ENCODE measurements at places on chromosomes 6 and 20.
A peak's percentile ranks its signal among the peaks of the same experiment; 100 is the strongest.

GRCh38 chr20:258963-259362, 1.4 kb downstream of the DEFB132 start:
- DNase-seq, result no peak

DNA sequence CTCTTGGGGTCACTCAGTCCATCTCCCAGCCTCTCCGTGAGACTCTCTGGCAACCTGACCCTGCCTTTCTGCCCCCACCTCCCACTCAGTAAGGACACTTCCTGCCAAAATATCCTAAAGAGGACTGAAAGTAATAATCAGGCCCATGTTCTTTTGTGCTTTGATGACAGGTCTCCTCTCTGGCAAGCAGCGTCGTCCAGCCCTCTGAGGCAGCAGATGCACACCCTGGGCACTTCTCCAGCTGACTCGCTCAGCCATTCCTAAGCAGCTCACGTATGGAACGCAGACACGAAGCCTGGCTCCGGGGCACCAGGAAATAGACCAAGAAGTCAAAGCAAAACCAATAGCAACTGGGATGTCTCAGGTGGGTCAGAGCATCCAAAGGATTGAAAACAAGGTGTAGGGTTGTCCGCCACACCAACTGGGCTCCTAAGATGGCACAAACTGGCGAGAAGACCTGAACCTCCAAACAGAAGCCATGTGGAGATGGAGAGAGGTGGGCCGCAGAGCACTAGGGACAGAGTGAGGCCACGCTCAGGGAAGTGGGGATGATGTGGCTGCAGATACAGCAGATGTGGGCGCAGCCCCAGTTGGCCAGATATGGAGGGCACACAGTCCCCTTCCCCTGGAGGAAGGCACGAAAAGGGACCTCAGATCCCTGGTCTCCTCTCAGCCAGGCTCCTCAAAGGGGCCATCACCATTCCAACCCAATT, 99.3 kb downstream of the PRND start:
- no peak for DNase-seq

GRCh38 chr20:18541741-18542140, 25.5 kb upstream of the SMIM26 start:
- DNase-seq, result no peak

- no peak for DNase-seq
Observed at GRCh38 chr6:343960-344815, 47.4 kb upstream of the IRF4 start.

GRCh38 chr6:31479933-31480535, 17.9 kb upstream of the MICB start:
- no peak for DNase-seq

DNA sequence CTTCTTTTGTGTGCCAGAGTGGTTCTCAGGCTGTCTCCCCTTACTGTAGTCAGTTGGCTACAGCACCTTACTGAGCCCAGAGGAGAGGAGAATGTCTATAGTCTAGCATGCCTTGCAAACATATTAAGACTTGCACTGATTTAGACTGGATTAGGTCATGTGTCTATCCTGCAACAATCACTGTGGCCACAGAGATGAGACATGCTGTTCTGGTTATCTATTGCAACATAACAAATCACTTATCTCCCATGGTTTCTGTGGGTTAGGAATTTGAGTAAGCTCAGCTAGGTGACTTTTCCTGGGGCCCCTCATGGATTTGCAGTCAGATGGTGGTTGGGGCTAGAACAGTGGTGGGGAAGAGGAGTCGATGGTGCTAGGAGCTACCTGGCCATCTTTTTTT, 261.3 kb downstream of the SOD2 start:
- DNase-seq, result no peak

GRCh38 chr6:107784669-107785068, 39.4 kb downstream of the SCML4 start:
- DNase-seq, result no peak

DNA sequence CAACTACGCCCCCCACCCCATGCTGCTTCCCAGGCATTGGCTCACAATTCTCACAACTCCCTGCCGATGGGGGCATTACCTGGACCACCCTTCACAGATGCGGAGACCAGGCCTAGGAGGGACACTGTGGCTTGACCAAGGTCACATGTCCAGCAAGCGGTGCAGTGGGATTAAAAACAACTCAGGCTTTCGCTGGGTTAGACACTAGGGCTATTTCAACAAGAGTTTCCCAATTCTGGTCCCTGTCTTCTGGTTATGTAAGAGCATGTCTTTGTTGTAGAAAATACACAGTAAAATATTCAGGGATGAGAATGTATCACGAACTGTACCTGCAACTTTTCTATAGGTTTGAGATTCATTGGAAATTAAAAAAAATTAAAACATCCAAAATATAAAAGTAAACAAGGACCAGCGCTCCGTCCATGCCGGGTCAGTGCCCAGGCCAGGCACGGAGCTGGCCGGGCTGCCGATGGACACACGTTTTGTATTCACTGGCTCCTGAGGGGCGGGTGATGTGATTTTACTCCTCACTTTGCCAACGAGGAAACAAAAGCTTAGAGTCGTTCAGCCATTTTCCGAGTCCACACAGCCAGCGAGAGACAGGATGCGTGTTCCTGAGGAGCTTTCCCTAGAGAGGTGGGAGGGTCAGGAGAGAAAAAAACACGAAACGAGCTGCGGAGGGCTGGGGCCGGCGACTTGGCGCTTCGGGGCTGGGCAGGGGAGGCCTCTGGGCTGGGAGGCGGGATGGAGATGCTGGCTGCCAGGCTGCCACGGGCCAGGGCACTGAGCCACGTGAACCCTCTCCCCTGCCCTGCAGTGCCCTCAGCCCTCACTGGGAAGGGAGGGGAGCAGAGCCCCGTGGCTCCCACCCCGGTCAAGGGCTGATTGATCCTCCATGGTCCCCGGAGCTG, 17.1 kb upstream of the VSTM2L start:
- DNase-seq, result no peak

- DNase-seq, result peak; percentile 58
Observed at GRCh38 chr6:110875548-110876169, 1.1 kb downstream of the AMD1 start.

DNA sequence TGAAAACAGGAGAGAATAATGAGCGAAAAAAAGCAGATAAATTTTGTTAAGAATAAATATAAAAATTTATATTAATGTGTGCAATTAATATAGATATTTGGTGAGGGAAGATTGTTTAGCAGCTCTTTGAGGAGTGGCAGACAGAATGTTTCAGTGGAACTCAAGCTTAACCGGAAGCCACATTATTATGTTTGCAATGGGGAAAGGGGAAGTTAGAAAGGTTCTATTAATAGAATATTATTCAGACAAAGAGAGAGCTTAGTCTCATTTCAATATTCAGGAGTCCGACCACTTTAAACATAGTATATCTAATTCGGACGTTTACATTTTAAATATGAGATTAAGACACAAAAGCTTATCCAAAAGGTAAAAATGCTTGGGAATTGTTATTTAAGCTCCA, 81.6 kb upstream of the KHDRBS2 start:
- DNase-seq, result no peak

GRCh38 chr6:170505306-170505705, 47.8 kb downstream of the PSMB1 start:
- no peak for DNase-seq

DNA sequence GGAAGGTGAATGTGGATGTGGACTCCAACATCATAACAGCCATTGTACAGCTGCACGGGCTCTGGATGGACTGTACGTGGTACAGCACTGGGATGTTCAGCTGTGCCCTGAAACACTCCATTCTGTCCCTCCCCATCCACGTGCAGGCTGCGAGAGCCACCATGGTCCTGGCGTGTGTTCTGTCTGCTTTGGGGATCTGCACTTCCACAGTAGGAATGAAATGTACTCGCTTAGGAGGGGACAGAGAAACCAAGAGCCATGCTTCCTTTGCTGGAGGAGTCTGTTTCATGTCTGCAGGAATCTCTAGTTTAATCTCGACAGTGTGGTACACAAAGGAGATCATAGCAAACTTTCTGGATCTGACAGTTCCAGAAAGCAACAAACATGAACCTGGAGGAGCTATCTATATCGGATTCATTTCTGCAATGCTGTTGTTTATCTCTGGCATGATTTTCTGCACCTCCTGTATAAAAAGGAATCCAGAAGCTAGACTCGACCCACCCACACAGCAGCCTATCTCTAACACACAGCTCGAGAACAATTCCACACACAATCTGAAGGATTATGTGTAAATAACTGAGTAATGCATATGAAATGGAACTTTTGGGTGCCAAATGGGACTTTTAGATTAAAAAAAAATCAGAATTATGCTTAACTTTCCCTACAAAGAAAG, 12.1 kb downstream of the CLDN20 start:
- DNase-seq, result no peak

DNA sequence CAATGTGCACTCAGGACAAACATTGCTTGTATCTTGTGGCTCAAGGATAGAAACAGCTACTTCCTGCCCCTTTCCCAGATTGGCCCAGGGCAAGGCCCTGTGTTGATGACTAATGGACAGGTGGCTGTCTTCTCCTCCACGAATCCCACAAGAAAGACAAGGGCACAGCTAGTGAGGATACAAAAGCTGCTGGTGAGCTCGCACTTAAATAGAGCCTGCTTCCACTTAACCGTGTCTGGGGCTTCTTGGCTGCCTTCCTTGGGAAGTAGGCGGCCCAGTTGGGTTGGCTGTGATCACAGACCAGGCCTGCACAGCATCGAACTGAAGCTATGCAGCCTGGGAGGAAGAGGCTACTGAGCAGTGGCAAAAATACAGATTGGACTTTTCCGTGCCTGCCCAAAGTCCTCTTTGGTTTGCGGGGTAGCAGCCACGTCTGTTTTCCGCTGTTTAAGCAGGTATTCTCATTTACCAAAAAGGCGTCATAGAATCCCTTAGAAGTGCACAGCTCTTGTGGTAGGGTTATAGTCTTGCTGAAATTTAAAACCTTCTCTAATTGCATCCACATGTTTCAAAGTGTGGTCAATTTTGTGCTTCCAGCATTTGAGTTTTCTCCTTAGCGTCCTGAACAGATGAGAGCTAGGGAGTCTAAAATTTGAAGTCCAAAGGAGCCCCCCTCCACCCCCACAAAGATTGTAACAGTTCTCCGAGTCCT, 23.0 kb upstream of the NAA20 start:
- no peak for DNase-seq

DNA sequence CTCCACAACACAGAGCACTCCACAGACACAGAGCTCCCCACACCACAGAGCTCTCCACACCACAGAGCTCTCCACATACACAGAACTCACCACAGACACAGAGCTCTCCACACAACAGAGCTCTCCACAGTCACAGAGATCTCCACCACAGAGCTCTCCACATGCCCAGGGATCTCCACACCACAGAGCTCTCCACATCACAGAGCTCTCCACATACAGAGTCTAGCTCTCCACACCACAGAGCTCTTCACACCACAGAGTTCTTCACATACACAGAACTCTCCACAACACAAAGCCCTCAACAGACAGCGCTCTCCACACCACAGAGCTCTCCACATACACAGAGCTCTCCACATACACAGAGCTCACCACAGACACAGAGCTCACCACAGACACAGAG, 55.3 kb downstream of the ERMARD start:
- no peak for DNase-seq

GRCh38 chr20:36320261-36320897, 14.2 kb downstream of the DLGAP4 start:
- DNase-seq, result no peak

- DNase-seq, result no peak
Observed at GRCh38 chr6:23534351-23534750, 591.7 kb upstream of the NRSN1 start.

GRCh38 chr20:50447102-50447804, 62.9 kb upstream of the PTPN1 start:
- no peak for DNase-seq

DNA sequence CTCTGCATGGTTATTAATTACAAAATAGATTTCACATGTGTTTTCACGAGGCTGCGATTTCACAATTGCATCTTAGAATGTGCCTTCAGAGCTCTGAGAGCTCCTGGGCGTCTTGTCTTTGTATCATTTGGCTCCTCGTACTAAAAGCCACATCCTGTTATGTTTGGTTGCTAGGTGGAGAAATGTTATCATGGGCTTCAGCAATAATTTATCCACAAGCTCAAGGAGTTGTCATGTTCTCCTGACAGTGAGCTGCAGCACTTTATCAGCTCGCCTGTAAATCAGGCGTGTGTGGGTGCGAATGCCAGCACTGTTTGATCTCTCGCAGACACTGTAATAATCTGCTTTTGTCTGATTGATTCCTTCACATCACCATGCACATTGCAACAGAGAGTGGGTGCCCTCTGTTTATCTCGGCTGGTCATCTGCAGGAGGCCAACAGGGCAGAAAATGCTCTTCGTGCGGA, 218.6 kb upstream of the ZFP64 start:
- no peak for DNase-seq

DNA sequence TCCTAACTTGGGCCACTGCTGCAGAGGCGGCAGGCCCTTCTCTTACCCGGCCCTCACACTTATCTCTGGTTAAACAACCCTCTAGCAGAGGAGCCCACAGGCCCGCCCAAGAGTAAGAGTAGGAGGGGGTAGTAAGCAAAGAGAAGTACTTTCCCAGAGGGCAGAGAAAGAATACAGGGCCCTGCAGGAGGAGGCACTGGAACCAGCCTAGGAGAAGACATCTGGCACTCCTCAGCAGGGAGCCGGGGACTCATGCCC, 10.1 kb downstream of the MTCH1 start:
- DNase-seq, result no peak

DNA sequence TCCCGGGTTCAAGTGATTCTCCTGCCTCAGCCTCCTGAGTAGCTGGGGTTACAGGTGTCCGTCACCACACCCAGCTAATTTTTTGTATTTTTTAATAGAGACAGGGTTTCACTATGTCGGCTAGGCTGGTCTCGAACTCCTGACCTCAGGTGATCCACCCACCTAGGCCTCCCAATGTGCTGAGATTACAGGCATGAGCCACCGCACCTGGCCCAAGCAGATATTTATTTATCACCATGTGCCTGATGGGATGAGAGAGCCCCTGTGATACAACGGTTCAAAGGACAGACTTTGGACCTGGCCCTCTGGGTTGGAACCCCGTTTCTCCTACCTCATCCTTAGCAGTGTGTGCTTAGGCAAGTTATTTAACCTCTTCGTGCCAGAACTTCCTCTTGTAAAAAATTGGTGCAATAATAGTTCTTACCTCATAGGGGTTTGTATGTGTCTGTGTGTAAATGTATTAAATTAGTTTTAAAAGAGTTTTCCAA, 19.2 kb upstream of the STK38 start:
- DNase-seq, result no peak

GRCh38 chr6:25675167-25675566, 23.2 kb downstream of the SCGN start:
- no peak for DNase-seq

- no peak for DNase-seq
Observed at GRCh38 chr6:90703336-90703735, 116.5 kb upstream of the MAP3K7 start.

DNA sequence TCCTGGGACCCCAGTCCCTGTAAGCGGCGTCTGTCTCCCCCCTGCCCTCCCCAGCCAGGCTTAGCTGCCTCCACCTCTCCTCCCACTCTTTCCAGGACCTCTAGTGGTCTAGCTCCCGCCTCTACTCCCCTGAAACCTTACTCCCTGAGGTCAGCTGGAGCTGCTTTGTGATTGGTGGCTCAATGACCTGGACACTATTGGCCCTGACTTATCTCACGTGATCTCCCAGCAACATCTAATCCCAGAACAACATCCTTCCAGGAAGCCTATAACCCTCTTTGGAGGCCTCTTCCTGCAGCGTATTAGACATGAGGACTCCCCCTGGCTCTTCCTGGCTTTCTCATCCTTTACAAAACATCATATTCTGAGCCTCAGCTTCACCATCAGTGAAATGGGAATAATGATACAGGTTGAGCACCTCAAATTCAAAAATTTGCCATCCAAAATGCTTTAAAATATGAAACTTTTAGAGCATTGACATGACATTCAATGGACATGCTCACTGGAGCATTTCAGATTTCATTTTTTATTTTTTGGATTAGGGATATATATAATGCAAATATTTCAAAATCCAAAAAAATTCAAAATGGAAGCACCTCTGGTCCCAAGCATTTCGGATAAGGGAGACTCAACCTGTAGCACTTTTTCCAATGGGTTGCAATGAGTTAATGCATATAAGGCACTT, 16.3 kb upstream of the SRC start:
- no peak for DNase-seq
